Skeletal muscle cell (primary cell): ENCODE measurements at places on chromosomes 12 and 14.
A peak's percentile ranks its signal among the peaks of the same experiment; 100 is the strongest.

DNA sequence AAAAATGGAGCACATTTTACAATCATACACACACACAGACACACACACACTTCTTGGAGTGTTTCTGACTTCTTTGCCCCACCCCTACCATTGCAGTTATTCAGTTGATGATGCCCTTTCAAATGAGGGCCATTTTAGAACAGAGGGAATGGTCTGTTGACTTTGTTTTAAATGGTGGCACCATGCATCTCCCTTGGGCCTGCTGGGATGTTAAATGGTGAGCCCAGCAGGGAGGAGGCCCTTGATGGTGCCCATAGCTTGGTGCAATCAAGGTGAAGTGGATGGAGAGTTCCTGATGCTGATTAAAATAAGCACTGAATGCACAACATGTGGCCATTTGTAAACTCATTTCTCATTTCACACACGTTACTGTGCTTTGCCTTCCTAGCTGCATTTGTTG is 13.3 kb downstream of the C12orf75 start:
- DNase-seq: no peak

DNA sequence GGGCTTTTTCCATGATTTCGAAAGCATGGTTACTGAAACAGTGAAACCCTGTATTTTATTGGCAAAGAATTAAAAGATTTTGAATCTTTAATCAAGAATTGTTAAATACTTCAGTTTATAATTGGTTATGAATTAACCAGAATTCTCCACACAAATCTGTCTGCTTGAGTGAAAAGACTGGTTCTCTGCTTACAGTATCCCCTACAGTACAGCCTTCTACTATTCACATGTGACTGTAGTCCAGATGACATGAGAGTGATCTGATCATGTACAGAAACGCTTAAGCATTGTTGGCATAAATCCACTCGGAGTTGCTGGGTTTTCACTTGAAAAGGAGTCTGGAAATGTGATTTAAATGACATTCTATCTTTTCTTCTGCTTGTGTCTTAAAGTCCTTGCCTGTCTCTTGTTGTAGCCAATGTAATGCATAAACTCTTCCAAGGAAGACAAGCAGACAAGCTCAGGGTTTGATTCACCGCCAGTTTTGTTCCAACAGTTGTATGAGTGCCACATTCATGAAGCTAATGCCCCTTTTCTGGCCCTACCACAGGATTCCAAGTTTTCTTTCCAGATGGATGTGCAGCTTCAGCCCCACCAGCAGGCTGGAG is 222.0 kb upstream of the LRIG3 start:
- DNase-seq: no peak

DNA sequence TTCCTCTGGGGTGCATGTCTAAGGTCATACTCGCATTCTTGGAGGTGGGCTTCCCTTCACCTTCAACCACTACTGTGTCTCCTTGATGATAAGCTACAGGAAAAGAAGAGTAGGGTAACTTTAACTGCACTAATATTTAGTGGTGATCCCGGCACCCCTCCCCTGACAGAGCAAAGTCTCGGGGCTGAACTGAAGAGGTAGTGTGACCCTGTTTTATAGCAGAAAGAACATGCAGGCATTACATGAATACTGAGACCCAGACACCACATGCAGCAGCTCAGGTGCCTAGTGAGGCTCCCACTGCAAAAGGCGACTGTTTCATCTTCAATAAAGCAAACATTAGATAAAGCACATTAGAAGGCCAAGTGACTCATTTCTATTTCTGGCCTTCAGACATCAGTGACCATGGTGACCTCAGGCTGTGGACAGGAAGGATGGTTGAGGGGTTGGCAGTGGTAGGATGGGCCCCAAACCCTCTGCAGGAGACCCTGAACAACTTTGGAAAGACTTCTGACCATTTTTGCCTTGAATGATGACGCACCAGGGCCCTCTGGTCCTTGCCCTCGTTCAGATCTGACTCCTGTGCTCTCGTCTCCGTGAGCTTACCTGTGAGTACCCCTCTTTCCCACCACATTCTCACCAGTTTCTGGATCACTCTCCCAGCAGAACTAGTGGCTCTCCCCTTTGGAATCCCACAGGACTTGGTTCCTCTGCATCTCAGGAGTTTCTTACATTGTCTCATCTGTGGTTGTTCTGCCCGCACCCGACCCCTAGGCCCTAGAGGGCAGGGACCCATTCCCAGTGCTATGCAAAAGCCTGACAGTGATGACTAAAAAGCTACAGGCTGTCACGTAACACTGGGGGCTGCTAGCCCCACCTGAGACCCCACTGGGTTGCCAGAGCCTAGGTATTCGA is 23.8 kb upstream of the JPH4 start:
- DNase-seq: no peak

DNA sequence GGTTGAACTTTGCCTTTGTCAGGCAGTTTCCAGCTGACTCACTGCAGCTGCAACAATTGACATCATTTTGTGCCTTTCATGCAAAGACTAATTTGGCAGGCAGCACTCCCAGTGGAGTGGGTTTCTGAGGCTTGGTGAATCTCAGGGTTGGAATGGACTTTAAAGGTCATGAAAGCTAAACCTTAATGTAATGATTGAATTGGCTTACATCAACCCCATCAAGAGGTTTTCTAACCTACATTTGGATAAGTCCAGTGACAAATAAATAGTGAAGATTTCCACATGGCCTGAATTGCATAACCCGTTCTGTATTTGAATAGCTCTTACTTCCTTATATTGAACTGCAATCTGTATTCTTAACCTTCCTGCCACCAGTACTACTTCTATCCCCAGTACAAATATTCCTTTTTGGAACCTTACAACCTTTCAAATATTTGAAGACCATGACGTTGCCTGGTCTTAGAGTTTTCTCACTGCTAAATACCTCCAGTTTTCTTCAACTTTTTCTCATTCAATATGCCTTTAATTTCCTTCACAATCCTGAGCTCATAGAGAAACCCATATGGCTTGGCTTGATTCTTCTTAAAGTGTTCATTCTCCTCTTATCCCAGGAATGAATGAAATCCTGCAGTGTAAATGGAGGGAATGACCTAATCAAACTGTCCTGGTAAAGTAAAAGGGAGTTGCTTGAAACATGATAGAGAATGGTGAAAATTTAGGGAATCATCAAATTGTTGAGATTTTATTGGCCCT is 168.1 kb upstream of the NOVA1 start:
- peak; percentile 97 for DNase-seq

DNA sequence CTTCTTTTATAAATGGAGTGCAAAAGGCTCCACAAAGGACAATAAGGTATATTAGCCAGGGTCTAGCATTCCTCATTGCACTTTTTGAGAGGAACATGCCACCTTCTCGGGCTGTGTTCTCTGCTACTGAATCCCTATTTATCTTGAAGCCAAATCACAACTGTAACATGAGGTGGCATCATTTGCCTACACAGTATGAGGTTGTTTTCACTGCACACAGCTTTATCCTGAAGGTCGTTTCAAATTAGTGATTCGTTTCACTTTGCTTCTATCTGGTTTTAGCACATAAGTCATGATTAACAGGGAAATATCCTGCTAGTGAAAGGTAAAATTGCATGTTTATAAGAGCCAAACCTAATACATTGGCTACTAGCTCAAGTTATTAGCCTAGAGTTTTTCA is 153.8 kb downstream of the SLC35F4 start:
- no peak for DNase-seq

DNA sequence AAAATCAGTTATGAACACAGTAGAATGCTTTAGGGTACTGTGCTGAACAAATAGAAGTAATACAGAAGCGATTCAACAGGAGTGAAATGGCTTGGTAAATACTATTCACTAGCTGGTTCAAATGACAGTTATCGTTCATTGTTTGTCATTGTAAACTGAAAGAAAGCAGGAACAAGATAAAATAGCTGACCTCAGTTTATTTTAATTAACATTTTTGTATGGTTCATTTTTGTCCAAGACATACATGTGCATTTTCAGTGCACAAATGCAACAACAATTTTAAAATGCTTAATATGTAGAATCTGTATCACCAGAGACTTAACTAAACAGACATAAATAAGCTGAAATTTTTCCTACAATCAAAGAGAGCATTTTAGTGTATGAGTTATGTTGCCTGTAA is 49.9 kb downstream of the ALX1 start:
- no peak for DNase-seq

GRCh38 chr12:64633940-64634337 is 23.6 kb downstream of the RASSF3 start:
- no peak for DNase-seq

DNA sequence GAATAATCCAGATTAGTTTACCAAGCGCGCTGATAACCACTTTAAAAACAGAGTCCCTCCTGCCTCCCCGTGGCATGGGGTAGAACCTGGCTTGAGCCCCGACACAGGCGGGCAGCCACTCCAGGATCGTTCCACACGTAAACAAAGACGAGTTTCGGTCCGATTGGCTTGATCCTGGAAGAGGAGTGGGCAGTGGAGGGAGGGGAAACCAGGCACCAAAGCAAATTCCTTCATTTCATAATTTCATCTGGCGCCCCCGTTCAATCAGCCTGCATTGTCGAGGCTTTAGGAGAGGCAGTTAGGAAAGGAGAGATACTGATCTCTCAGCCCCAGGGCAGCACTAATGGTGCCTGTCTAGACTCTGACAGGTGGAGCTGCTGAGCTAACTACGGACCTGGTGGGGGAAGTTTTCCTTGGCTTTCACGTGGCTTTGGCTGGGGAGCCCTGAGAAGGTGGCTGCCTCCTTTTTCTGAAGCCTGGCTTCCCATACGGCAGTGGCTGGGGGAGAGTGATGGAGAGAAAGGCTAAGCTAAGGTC is 751 bp upstream of the GPRC5A start:
- no peak for DNase-seq

DNA sequence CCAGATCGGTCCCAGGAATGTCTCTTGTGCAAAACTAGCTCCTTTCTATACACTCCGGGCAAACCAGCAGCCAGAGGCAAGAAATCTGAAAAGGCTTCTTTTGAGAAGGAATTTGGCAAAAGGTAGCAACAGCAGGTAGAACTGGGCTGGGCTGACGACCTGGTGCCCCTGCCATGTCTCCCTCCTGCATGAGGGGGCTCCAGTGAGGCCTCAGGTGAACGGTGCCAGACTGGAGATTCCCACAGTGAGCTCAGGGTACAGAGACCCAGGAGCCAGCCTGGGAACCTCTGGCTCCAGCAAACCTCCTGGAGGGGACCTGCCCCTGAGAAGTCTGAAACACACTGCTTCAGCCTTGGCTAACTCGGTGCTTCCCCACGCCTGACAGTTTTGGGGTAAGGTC is 10.8 kb downstream of the ITPK1 start:
- DNase-seq: no peak

DNA sequence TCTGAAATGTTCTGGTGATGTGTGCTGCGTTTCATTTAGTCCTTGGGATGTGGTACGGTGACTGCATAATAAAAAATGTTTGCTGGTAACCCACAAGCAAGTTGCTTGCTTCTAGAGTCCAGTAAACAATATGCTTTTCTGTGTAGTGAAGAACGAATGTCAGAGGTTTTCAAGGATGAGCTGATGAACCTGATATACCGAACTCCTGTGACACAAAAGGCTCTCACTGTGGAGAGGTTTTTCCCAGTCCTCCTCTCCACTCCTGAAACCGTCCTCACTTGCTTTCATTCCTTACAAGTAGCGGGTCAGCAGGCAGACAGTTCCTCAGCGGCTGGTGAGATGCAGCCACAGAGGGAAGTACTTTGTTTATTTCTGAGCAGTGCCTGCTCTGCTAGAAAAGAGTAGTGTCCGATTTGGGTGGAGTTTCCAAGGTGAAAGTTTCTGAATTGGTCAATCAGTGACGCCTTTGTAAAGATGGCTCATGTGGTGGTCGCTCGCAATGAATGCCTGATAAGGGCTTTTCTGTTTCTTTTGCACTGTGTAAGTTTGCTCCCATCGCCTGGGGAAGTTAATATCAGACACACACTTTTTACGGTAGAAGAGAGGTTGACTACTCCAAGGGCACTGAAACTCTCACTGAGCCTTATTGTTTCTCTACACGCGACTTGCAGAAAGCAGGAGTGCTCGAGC is 3.0 kb downstream of the ETV6 start:
- no peak for DNase-seq

DNA sequence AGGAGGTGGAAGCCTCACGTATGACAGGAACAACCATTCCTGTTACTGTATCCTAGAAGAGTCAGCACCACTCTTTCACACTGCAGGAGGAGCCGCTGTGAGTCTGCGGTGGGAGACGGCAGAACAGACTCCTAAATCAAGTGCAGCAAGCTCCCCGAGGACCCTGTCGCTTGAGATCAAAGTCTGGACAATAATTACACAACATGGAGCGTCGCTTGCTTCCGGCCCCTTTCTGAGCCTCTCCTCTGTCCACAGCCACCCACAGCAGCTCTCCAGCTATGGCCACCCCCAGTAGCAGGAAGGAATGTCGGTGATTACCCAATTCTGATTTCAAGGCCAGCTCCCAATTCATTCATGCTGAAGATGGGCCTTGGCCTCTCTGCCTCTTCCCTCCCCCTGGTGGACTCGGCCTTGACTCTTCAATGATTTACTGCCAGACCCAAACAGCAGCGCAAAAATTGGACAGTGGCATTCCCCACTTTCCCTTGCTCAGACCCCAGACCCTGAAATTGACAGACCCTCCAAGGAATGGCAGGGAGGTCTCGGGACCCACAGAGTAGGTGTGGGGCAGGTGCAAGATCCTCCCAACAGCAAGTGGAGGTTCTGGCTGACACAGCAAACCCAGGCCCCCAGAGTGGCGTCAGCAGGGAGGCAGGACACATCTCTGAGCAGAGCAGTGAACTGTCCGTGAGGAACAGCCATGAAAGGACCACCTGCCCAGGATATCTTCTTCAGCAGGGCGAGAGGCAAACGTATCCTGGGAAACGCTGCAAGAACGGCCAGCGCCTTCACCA is 272.7 kb upstream of the DIO3 start:
- DNase-seq: no peak

DNA sequence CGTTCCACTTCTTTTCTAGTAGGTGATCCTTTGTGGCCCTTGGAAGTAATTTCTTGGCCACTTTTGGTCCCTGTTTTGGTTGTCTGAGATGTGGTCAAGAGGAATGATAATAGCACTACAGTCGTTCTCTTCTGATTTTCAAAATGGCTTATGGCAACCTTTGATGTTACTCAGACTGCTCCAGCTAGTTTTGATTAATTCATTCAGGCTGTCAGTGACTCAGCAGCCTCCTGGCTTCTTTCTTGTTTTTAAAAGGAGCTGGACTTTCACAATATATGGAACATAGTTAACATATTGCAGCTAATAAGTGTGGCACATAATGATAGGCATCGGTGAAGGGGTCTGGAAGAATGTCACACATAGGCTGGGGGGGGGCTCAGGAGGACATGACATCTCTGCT is 47.3 kb downstream of the WDR20 start:
- DNase-seq: peak; percentile 51
